ENCODE measurements at places on chromosomes 1 and 21.

DNA sequence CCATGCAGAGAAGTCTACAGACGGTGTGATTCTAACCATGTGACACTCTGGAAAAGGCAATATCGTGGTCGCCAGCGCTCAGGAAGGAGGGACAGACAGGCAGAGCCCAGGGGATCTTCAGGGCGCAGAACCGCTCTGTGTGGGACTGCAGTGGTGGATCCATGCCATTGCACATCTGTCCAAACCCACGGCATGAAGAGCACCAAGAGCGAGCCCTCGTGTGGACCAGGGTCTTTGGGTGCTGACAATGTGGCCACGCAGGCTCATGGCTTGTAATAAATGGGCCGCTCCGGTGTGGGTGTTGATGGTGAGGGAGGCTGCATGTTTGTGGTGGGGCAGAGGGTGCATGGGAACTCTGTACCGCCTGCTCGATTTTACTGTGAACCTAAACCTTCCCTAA is 25.3 kb upstream of the POFUT2 start:
- no peak for DNase-seq

DNA sequence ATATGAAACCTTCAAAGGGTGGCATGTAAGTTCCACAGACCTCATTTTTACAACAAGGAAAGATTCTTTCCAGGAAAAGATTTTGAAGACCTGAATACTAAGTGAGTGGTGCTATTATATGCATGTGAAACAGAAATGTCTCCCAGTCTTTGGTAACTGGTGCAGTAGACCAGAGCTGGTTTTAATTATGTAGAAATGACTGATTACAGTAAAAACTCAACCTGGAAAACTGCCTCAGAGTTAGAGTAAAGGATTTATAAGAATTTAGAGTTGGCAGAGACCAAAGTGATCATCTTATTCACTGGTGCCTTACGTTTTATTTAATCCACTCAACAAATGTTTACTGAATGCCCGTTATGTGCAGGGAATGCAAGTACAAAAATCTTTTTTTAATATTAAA is 30.2 kb upstream of the LRRC8D start:
- no peak for DNase-seq

- DNase-seq: no peak
Observed at GRCh38 chr1:3515774-3516480, 61.5 kb downstream of the ARHGEF16 start.

GRCh38 chr21:46253610-46254124 is 25.1 kb upstream of the LSS start:
- DNase-seq: no peak

DNA sequence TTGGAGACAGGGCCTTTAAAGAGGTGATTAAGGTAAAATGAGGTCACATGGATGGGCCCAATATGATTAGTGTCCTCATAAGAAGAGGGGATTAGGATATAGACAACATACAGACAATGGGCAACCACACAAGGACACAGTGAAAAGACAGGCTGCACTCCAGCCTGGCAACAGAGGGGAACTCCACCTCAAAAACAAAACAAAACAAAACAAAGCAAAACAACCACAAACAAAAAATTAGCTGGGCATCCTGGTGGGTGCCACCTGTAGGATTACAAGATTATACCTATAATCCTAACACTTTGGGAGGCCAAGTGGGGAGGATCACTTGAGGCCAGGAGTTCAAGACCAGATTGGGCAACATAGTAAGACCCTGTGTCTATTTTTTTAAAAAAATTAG is 4.8 kb upstream of the MDM4 start:
- no peak for DNase-seq
